ENCODE measurements at places on chromosomes 16 and 17.

- no peak for DNase-seq
Observed at GRCh38 chr16:89765292-89765830, 44.0 kb downstream of the ZNF276 start.

- DNase-seq = no peak
Observed at GRCh38 chr16:70252355-70252988, 732 bp upstream of the EXOSC6 start.

- no peak for DNase-seq
Observed at GRCh38 chr16:77344341-77344740, 90.5 kb downstream of the ADAMTS18 start.

DNA sequence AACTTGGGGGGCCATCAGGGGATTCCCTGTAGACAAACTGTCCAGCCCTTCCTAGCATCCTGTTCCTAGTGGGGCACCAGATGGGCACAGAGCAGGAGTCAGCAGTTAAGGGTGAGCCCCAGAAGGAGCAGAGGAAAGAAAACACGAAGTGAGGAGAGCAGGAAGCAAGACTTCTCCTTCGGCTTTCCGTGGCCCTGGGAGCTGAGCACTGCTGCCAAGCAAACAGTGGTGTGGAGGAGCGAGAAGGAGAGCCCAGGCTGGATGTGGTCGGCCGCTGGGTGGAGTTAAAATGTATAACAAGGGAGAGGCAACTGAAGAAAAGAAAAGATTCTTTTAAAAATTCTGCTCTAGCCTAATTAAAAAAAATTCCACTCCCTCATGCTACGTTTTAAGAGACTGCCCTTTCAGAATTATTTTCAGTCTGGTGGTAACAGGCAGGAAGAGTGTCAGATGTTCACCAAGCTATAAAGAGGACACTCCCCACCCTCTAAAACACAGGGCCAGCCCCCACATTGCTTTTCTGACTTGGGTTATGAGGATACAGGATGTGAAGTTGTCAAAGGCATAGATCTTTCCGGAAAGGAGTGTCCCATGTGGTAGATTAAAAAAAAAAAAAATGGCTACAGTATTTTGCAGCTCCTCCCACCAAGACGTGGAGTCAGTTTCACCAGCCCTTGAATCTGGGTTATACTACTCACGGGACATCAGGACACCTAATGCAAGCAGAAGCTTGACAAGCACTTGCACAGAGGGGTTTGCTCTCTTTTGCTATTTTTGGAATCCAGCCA lies 74.9 kb upstream of the ZFHX3 start:
- DNase-seq = no peak

GRCh38 chr16:23302045-23302956 lies at the start of gene SCNN1B:
TSS of gene SCNN1B (plus strand) at chr16:23302302. CDS start at chr16:23348600, 46,298 bp downstream.
- DNase-seq = peak; percentile 51

DNA sequence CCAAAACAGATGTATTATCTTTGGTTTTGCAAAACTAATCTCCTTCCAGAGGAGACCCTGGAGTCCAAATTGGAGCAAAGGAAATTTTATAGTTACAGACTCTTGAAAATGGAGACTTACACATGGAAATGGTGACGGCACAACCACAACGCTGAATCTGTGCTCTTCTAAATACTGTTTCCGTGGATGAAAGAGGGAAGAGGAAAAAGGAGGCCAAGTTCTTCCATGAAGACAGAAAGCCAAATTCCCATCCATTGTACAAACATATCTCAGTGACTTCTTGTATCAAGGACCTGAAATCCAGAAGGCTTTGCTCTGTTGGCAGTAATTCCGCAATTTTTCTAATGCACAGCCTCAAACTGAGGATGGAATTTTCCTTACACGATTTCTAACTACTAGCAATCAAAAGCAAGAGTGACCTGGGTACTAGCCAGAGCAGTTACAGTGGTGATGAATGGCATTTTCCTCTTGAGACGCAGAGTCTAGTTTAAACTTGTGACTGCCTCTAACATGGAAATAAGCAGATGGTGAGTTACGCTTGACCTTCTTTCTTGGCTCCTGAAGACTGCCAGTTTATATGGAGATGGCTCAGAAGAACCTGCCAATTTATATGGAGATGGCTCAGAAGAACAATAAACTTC lies 38.5 kb downstream of the VPS53 start:
- DNase-seq = peak; percentile 46

DNA sequence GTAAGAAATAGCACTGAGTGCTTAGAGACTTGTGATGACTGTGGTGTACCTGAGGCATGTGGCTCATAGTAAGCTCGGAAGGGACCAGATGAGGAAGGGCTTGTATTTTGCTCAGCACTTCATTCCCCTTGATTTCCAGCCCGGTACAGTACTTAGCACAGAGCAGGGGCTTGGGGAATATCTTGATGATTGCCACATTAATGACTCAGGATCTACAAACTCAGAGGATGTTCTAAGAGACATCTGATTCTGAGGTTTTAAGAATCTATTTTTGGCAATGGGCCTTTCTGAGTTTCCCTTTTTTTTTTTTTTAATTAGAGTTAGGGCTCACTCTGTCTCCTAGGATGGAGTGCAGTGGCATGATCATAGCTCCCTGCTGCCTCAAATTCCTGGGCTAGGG lies 9.1 kb downstream of the ASPHD1 start:
- DNase-seq = no peak

- no peak for DNase-seq
Observed at GRCh38 chr17:2084766-2085647, 30.1 kb downstream of the HIC1 start.

- no peak for DNase-seq
Observed at GRCh38 chr16:11232852-11233726, 22.9 kb downstream of the SOCS1 start.
